ENCODE measurements at places on chromosomes 5 and 9.

DNA sequence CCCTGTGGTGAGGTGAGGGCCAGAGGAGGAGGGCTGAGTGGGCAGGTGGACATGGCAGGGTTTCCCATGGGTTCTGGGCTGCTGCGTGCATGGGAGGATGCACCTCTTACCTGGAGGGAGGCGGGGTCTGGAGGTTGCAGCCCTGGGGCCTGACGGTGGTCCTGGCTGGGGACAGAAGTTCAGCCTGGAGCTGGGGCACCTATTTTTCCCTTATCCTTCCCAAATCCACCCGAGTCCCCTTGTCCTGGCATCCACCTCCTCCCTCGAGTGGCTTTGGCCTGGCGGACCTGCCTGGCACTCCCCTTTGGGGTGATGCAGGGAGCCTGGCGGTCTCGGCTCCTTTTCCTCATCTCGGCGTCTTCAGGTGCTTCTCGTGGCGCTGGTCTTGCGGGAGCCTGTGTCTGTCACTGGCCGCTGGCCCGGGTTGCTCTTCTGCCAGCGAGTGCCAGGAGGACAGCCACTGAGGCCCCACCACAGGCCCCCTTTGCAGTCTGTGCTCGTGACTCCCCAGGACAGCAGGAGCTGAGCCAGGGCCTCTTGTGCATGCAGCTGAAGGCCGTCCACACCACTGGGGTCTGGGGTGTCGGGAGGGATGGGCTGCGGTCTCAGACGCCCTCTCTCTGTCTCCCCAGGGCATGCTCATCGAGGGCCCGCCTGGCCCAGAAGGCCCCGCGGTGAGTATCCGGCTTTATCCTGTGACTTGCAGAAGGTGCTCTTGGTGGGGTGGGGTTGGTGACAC is 96.4 kb downstream of the COL5A1 start:
- DNase-seq: no peak

DNA sequence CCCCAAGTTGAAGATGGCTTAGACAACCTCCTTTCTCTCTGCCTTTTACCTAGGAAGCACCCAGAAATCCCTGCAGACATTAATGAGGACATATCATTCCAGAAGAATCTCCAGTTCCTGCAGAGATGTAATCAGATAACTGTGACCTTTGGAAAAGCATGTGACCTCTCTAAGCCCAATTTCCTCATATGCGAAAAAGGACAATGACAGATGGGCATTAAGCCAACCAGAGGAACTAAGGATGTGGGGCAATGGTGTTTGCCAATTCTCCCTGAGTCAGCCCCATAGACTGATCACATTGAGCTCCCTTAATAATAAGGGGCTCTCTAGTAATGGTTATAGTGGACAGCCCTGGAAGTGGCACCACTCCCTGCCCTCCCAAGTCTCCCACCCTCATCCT is 10.1 kb upstream of the FOXI1 start:
- DNase-seq: no peak

GRCh38 chr5:113478691-113479090 is 9.6 kb downstream of the MCC start:
- no peak for DNase-seq

DNA sequence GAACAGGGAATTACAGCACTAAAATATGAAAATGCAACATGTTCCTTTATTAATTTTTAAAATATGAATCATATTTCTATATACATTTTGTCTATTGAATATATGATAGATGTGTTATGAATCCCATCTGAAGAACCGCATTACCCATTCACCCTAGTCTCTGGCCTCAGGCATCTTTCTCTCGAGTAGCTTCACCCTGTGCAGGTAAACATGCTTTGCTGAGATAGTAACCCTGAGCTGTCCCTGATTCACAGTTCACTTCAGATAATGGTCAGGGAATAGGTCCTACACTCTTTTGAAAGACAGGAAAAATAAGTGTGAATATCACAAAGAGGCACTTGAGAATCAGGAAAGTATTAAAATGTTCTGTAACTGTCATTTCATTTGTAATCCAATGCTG is 766.8 kb downstream of the IRX1 start:
- DNase-seq: no peak

DNA sequence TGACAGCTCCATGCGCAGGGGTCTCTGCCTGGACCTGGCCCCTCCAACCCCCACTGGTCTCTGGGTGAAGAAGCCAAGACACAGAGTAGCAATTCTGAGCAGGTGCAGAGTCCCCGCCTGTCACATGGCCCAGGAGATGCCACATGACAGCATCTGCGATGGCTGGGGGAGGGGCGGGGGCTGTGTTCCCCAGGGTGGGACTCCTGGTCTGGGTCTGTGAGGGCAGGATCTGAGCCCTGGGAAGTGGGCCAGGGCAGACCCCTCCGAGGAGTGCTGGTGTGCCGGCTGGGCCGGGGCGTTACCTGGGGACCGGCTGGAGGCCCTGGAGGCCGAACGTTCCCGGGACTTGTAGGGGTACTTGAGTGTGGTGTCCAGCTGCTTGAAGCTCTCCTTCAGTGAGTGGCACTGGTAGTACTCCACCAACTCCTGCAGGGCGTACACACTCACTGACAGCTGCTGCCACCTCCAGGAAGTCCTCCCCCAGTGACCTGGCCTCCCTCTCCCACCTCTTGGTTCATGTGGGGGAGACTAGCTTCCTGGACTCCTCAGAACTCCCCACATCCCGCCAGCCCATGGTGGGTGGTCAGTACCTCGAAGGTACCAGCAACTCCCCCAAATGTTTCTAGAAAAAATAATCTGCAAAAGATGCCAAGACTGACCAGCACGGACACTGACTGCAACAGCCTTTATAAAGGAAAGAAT is 32.1 kb upstream of the SARDH start:
- DNase-seq: no peak

DNA sequence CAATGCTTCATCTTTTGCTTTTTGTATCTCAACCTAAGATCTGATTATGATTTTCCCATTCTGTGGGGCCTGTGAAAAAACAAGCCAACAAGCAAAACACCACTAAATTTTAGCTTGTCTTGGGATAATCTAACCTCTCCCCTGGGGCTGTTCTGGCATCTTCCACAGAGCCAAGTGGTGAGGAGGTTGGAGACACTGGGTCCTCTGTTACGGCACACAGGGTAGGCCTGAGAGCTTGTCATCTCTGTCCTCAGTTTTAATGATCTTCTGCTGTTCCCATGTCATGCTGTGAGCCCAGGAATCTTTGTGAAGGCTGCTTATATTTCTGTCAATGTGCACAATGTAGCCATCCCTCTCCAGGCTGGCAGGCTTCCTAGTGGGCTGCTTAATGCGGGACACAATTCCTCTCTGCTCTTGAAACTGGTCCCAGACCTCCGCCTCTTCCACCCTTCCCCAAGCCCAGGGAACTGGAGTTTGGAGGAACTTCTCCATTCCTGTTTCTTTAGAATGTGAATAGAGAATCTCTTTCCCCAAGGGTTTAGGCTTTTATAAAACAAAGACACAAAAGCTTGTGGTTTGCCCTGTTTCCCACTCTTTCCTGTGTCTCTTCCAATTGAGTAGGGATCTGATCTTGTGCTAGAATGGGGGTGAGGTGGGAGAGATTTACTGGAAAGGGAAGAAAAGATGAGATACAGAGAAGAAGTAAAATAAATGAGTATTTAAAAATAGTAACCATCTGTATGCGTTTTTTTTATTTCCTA is 30.9 kb upstream of the SEMA6A start:
- no peak for DNase-seq

DNA sequence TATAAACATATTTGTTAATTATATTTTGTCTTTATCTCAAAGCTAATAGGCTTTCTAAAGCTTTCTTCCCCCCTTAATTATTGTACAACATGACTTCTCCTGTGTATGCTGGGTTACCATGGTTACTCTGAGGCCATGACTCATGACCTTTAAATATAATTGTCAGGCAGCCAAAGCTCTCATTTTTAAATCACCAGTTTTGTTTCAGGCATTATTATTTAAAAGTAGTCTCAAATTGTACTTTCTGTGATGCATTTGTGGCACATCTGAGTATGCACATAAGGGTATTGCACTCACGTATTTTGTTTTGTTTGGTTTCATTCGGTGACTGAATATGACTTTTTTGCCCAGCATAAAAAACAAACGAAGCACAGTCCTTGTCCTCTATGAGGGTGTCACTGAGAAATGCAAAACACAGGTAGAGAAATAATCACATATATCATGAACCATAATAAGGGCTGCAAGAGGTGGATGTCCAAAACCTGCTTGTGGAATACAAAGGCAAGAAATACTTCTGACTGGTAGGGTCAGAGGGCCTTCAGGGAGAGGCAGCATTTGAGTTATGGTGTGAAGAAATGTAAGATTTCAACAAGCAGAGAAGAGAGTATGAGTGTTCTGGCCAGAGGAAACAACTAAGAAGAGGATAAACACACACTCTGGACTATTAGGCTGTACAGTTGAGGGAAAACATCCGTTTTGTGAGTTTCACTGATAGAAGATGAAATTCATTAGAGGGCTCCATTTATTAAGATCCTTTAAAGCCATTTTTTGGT is 2.1 kb downstream of the CCDC192 start:
- DNase-seq: no peak

DNA sequence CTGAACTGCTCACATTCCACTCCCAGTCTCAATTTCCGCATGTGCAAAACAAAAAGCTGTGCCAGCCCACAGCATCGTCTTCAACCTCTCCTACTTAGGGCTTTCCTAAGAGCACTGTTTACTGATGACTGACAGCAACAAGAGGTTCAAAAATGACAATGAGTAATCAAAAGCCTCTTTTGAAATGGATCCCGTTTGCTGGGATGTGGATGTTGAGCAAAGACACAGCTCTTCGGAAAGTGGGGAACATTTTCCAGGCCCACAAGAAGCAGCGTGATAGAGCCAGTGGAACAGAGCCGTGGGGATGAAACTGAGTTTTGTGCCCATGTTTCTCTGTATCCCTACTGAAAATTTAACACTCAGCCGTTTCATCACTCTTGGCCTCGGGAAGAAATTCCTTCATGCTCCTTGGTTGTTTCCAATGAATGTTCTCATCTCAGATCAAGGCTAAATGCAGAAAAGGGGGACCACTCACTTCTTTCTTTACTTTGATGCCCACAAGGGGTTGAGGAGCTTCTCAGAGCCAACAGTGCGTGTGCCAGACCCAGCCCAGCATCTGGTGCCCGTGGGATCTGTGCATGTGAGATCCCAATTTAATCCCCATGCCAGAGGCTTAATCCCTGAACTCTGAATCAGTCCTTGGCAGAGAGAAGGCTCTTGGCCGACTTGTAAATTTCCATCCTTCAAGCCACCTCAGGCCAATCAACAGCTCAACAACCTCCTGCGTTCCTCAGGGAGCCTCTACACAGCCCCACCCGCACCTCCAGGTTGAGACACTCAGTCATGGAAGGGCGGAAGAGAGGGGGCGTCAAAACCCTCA is 230.2 kb upstream of the DAPK1 start:
- DNase-seq: no peak

GRCh38 chr5:134568761-134569695 is 43.6 kb downstream of the JADE2 start:
- DNase-seq: no peak

DNA sequence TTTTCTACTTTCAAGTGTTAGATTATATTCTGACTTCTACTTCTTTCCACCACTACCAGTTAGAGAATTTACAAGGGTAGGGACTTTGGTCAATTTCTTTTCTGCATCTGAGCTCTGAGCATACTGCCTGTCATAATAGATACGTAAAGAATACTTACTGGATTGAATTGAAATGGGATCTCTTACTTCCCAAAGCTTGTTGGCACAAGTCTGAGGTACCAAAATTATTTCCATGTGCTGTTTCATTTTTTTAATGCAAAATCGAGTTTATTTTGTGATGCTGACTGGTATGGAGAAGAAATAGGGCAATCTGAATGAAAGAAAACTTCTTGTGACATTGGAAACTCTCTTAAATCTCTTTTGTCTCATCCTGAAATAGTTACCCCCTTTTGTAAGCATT is 428.9 kb downstream of the SPATA31D1 start:
- no peak for DNase-seq

DNA sequence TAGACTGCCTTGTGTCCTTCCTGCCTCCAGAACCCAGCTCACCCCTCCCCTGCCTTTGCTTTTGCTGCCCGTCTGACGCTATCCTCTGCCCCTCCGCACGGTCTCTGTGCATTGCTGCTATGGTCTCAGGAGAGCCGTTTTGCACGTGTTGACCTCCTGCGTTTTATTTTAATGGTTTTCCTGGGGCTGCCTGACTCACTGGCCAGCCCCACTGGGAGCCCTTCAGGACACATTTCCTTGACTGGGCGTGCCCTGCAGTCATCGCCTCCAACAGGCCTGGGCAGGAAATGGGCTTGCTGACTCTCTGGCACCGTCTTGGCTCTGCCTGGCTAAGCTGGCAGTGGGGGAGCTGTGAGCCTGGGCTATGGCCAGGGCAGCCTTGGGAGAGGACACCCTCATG is 17.9 kb upstream of the ASS1 start:
- no peak for DNase-seq

GRCh38 chr9:137266585-137267453 is 10.7 kb upstream of the TOR4A start:
- DNase-seq: no peak

DNA sequence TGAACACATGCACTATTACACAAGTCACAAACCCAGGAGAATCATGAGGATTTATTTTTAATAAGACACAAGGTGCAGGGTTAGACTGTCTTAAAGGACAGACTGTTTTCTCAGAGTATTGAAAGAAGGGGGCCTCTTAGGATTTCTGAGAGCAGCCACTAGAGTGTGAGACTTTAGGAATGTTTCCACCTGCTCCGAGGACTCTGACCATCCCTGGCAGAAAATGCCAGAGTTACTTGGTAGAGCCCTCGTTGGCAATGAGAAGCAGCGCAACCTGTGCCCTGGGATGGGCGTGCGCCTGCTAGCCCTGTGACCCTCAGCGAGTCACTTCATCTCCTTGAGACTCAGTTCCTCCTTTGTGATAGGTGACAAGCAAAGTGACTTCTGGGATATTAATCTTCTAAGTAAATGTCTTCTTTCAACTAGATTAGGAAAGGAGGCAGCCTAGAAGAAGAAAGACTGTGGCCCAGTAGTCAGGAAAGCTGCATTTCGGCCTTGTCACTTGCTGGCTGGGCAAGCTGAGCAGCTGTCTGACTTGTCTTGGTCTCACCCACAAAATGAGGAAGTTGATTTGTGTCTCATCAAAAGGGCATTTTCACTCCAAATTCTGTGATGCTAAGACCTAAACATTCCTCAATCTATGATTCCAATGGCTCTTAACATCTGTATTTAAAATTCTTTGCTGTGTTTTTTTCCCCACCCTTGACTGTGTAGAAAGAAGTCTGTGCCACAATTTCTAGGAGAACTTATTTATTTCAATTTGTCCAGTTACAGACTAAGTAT is 60.5 kb downstream of the PTCD2 start:
- DNase-seq: no peak

DNA sequence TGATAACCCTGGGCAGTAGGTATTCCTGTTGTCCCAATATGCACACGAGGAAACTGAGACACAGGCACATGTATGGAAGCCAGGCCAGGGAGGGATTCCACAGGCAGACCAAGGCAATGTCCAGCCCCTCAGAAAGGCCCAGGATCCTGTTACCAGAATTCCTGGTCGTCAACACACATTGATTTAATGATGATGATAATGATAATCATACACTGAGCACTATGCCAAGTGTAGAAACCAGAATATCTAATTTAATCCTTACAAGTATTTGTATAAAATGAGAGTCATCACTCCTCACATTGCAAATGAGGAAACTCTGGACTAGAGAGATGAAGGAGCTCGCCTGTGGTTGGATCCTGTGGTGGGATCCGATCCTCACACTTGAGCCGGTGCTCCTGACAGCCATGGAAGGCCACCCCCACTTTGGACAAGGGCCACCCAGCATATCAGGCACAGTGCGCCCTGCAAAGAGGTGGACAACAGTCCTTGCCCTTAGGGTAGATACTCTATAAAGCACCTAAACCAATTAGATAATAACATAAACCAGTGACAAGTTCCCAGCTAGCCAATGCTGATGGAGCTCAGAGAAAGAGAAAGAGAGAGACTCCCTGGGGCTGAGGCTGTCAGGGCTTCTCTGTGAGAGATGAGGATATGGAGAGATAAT is 185.3 kb downstream of the SLIT3 start:
- DNase-seq: no peak
